ENCODE measurements at places on chromosomes 2 and 18.

DNA sequence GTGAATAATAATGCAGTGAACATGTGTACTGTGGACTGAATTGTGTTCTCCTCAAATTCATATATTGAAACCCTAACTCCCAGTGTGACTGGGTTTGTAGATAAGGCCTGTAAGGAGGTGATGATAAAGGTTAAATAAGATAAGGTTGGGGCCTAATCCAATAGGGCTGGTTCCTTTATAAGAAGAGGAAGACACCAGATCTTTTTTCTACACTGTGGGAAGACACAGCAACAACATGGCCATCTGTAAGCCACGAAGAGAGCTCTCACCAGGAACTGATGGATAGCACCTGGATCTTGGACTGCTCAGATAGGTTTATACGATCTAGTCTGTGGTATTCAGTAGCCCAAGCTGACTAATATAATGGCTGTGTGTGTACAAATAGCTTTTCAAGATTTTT lies 66.8 kb downstream of the BMPR2 start:
- no peaks in the 10 kb centered on the region for H3K27me3 ChIP-seq
- no peak overlapping the region for H3K27ac ChIP-seq
- no peak overlapping the region for H3K4me3 ChIP-seq
- H3K36me3 ChIP-seq = no peaks in the 10 kb centered on the region

DNA sequence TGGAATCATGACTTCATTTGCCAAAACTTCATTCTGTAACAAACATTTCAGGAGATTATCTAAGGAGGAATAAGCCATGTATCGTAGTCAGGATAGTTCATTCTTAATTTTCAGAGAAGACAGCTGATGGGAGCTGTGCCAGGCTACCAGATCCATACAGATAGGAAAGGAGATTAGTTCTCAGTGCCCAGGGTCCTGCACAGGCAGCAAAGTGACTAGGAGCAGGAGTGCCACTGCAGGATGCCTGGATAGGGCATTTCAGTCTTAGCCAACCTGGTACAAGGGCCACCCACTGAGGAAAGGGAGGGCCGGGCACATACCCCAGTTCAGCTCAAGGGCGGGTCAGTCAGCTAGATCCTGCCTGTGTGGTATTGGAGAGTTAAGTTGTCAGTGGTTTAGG lies 6.7 kb upstream of the OSR1 start:
- no peak for DNase-seq
- no peaks in the 10 kb centered on the region for H3K36me3 ChIP-seq
- peaks cover 20% of the 10 kb centered on the region for H3K4me1 ChIP-seq
- H3K27me3 ChIP-seq = peaks cover 43% of the 10 kb centered on the region

GRCh38 chr2:191150600-191151330 lies at the start of gene STAT4:
STAT4 (minus strand) TSS chr2:191150994; CDS start chr2:191148203, 2,791 bp downstream.
- no peak within 1 kb of the TSS for H3K27ac ChIP-seq
- peaks cover 10% of the 10 kb centered on the region for H3K27me3 ChIP-seq
- peak; percentile 66 for DNase-seq
- peaks cover 11% of the 10 kb centered on the region for H3K4me1 ChIP-seq
- no peaks in the 10 kb centered on the region for H3K36me3 ChIP-seq
- H3K4me3 ChIP-seq = peak within 1 kb of the TSS; percentile 48

DNA sequence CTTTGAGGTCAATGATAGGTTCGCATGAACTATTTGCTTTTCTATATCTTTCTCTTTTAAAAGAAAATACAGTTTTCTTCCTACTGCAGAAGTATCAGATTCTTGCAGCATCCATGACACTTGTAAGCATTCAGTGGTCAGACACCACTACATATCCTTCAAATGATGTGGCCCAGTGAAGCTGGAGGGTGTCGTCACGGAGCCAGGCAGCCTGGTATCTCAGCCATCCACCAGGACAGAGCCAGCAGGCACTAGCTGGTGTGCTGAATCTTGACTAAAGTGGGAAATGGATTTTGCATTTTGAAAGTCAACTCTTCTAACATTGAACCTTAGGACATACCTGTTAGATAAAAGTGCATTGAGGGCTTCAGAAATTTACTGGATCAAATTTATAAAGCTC lies 5.4 kb downstream of the KLHL14 start:
- no peak overlapping the region for H3K4me3 ChIP-seq
- H3K4me1 ChIP-seq = peaks cover 18% of the 10 kb centered on the region
- no peak for DNase-seq
- H3K36me3 ChIP-seq = no peaks in the 10 kb centered on the region

GRCh38 chr18:68826121-68826520 lies 28.2 kb downstream of the CCDC102B start:
- H3K27me3 ChIP-seq = no peaks in the 10 kb centered on the region
- H3K27ac ChIP-seq = no peak overlapping the region
- no peaks in the 10 kb centered on the region for H3K36me3 ChIP-seq
- no peak for DNase-seq
- no peak overlapping the region for H3K4me3 ChIP-seq
- H3K4me1 ChIP-seq = no peaks in the 10 kb centered on the region

DNA sequence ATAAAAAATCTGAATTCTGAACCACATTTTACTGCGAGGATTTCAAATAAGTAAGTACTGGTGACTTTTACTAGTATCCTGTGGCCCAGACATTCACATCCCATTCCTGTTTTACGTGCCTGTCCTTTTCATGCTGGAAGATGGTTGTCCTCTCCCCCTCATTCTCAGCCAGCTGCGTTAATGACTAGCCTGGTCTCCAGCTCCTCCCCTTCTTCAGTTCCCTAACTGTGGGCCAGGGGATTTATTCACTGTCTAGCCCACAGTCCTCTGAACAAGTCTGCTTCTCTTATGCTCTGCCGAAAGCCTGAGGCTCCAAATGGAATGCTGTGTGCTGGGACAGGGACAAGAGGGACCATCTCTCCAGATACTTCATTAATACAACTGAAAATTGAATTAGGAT lies 373.9 kb downstream of the PTPRM start:
- DNase-seq = no peak
- H3K4me1 ChIP-seq = no peaks in the 10 kb centered on the region
- H3K4me3 ChIP-seq = no peak overlapping the region
- H3K27me3 ChIP-seq = no peaks in the 10 kb centered on the region
- no peak overlapping the region for H3K27ac ChIP-seq
- no peaks in the 10 kb centered on the region for H3K36me3 ChIP-seq

GRCh38 chr2:36294316-36294721 lies 61.3 kb upstream of the CRIM1 start:
- H3K4me3 ChIP-seq = no peak overlapping the region
- no peak for DNase-seq

DNA sequence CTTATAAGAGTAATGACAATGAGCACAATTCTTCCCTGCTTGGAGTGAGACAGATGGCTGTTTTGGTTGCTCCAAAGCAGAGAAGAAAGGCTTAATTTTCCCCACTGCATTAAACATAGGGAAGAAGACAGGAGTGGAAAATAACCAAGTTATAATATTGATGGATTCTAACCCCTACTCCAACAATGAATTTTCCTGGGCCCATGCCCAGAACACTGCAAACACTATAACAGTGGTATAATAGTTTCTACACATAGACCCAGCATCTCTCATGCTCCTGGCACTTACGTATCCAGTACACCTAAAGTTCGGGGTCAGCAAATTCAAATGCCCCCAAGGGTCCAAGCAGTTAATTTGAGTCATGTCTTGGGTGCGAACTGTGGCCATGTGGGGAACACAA lies 613.4 kb downstream of the PLCL1 start:
- DNase-seq = peak; percentile 76
- H3K36me3 ChIP-seq = no peaks in the 10 kb centered on the region
- H3K4me1 ChIP-seq = no peaks in the 10 kb centered on the region
- H3K4me3 ChIP-seq = no peak overlapping the region
- H3K27me3 ChIP-seq = no peaks in the 10 kb centered on the region

Measured in muscle of leg (tissue), 16 donors.